ENCODE measurements at places on chromosomes 3 and 15.

GRCh38 chr15:98955961-98956723 is 51.5 kb downstream of the PGPEP1L start:
- no peak for DNase-seq

DNA sequence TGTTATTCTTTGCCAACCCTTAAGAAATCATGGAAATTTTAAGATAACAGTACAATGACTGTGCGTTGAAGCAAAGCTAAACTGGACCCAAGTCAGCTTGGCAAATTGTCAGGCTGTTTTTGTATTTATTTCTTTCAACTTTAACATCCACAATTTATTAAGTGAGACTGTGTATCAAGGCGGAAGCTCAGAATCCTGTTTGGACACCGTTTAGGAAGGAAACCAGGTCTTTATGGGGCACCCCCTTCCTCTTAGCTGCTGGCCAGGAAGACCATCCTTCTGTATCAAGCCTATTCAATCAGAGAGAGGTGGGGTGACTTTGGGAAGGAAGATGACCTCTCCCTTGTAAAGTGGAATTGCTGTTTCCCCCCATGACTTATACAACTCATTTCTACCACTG is 166.0 kb downstream of the MCTP2 start:
- DNase-seq = no peak

DNA sequence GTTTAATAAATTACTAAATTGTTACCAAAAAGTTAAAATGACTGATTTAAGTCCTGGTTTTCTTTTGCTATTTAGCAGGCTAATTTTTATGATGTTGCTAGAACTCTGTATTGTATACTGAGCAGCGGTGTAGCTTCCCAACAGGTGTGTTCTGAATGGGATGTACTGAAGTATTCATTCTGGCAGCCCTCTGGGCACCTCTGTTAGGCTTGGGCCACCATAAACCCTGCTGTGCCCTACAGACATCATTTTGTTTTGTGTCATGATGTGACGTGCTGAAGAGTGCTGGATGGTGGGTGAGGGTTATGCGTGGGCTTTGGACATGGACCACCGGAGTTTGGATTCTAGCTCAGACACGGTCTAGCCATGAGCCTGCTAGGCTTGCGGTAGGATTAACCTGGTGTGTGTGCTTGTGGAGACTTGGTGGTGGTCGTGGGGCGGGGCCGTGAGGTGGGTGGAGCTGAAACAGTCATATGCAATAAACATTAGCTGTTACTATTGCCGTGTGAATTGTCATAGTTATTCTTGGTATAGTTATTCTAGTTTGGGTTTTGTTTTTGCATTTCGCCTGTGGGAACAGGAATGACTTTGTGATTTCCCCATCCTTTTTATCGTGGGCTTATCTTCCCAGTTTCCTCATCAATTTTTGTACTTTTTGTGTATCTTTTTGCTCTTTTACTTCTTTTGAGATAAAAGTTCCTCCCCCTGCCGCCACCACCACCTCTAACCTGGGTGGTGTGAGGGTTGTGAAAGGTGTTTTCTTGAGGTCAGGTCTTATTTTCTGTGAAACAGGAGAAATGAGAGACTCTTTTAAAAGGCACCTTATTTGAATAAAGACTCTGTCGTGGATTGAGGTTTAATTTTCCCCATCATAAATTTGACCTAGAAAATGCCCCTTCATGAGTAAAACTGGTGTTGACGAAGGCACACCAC is 93.7 kb downstream of the MCTP2 start:
- DNase-seq = no peak

DNA sequence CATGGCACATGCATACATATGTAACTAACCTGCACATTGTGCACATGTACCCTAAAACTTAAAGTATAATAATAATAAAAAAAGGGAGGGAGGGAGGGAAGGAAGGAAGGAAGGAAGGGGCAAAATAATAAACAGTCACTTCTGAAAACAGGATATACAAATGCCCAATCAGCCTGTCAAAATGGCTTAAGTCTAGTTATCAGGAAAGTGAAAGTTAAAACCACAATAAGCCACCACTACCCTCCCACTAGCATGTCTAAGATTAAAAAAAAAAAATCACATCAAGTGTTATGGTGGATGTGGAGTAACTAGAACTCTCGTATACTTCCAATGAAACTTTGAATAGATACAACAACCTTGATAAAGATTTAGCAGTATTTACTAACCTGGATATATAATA is 145.6 kb upstream of the GMNC start:
- no peak for DNase-seq

- DNase-seq = no peak
These were observed 11.4 kb upstream of the PRSS50 start for GRCh38 chr3:46729038-46729437.

- no peak for DNase-seq
These were observed 52.6 kb downstream of the LRRC28 start for GRCh38 chr15:99303907-99304306.

GRCh38 chr3:16508591-16508995 is 4.9 kb downstream of the RFTN1 start:
- no peak for DNase-seq

GRCh38 chr3:186930143-186930640 is at the start of gene ST6GAL1:
Gene ST6GAL1, plus strand, starts transcription at chr3:186930526. Its CDS starts 112,178 bp downstream, at chr3:187042704.
- DNase-seq = peak; percentile 82

GRCh38 chr3:134795746-134796280 is 753 bp downstream of the EPHB1 start:
- peak; percentile 18 for DNase-seq

DNA sequence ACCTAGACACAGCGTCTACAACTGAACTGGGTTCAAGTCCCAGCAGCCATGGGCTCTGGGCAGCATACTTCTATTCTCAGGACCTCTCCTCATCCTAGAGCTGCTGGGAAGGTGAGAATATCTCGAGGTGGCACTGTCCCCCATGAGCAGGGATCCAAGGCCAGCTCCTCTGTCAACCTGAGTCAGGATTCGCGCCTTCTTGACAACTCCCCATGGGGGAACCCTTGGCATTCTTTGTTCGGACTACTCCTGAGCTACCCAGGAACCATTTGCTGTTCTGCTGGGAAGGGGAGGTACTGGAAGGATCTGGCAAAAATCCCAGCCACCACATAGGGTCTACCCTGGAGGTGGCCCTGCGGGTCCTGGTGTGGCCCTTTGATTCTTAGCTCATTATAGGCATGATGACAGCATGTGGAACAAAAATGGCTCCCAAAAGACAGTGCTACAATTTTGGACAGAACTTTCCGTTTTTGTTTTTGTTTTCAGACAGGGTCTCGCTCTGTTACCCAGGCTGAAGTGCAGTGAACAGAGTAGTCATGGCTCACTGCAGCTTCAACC is 22.3 kb downstream of the PLXNB1 start:
- DNase-seq = no peak

DNA sequence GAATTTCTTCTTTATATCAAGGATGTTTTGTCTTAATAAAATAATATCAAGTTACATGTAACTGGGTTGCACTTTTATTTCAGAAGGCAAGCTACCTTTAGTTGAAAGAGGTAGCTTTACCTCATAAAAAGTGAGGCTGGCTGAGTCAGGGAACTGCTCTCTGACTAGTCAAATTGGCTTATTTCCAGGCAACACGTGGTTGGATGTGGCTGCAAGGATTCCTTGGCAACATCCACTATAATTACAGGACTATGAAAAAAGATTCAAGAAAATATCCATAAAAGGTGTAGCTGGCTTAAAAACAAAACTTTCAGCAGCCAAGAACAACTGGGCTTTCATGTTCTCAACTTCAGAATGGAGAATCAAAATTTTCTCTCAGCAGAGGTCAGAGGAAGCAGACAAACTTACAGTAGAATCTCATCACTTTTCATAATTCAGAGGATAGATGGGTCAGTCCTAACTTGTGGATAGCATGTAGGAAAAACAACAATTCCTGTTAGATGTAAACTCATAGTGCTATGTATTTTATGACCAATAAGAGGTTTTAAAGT is 779.1 kb downstream of the MECOM start:
- no peak for DNase-seq

GRCh38 chr3:109899925-109900324 is 562.6 kb upstream of the DPPA4 start:
- no peak for DNase-seq

DNA sequence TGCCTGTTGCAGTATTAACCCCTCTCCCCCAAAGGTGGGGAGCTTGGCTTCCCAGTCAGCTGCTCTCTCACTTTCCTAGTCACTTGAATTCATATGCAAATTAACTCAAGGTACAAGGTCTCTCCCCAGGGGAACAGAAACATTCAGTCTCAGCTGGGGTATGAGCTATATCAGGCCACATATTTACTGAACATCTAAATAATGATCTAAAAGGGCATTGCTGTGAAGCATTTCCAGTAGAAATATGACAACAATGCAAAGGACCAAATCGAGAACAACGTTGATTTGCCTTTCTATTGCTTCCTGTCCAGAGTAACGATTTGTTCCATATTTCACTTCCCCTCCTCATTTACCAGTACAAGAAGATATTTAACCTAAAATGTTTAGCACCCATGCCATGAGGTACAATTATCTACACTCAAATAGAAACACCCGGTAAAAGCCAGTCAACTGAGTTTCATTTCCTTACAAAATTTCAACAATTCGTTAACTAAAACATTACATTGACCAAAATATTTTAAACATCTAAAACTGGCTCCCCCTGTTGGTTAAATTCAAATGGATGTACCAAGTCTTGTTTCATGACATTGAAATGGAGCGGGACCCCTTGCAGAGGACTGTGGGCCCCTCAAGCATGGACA is 36.5 kb upstream of the KLHL6 start:
- peak; percentile 83 for DNase-seq

DNA sequence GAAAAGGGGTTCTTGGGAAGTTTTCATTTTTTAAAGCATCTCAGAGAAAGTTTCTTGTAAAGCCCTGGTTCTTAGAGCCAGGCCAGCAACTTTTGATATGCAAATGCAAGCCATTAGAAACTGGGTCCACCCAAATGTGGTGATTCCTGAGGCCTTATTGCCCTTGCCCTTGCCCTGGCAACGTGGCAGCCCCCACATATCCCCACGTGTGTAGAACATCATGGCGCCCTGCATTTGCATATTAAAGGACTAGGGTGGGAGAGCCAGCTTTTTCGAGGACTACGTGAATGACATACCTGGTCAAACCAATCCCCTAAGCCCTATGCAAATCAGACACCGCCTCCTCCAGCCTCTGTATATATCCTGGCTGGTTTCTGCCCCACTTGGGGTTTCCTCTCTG is 314.9 kb upstream of the NECTIN3 start:
- no peak for DNase-seq

DNA sequence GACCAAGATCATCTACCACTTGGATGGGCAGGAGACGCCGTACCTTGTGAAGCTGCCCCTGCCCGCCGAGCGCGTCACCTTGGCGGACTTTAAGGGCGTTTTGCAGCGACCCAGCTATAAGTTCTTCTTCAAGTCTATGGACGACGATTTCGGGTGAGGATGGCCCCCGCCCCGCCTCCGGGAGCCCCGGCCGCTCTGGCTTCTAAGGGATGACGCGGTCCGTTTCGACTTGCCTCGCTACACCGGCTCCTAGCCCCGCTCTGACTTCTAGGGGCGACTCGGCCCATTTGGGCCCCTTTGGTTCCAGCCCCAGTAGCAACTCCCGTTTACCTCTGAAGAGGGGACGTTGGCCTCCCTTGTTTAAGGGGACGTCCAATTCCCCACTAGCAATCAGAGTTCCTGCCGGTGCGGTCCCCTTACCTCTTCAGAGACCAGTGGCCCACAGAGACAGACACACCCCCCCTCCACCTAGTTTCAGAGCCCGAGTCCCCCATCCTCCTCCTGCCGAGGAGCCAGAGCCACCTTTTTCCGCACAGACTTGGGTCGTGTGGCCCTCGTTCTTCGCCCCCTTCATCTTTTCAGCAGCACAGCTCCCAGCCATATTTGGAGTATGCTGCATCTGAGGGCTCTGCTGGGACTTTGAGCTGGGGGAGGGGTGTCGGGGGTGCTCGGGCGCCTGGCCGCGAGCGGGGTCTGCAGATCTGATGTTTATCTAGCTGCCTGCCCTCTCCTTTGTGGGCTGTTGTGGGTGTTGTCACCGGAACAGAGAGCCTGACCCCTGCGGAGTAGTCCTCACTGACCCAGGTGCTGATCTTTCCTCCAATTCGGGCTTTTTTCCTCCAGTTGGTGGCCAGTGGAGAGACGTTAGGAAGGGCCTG is 706 bp downstream of the DVL3 start:
- peak; percentile 54 for DNase-seq

DNA sequence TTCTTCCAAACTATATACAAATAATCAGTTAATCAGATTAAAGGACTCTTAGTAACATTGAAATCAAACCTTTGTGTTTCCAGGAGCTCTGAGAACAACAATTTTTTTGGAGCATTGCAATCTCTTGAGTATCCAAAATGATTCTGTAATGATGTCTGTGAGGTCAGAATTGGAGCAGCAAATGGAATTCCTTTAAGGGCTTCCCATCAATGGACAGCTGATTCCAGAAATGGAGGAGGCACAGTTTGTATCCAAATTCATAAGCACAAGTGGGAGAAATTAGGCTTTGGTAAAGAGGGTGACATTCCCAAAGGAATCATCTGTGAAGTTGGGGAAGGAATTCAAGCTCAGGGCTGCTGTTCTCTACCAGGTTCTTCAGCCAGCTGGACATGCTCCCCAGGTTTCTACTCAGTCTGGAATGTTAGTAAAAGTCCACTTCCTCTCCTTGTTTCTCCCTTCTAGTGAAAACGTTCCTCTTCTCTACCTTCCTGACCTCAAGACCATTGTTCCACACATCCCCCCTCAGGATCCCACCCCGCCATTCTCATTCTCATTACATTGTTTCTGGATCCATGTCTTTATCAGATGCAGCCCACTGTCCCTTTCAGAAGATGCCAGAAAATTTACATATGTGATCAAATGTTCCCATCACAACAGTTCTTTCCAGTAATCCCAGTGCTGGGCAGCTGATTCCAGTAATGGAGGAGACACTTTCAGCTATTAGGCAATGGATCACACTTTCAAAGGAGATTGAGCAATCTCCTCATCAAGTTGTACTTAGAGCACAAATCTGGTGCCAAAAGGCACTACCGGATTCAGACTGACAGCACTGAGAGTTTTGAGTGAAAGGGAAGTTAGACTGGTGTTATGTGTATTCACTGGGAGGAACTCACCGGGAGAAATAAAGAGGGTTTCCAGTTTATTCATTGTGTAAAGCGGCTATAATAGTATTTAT is 391.3 kb upstream of the TPRG1 start:
- DNase-seq = no peak

- no peak for DNase-seq
These were observed 53.9 kb upstream of the PAQR5 start for GRCh38 chr15:69244798-69245197.

DNA sequence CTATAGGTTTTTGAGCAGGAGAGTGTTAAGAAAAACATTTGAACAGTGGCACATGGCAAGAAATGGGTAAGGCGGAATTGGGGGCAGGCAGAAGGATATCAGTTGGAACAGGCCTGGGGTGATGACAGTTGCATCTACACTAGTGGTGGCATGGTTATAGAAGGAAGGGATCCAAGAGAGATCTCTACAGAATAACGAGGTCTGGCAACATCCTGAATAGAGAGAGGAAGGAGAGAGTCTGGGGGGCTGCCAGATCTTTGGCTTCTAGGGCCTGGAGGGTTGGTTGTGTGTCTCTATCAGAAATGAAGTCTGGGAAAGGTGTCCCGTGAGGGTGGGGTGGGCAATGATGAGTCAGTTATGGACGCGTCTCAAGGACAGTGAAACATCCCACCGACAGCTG is 26.3 kb downstream of the FSTL1 start:
- DNase-seq = no peak

Data from germinal center (tissue), 1 donor.